Large intestine (tissue), 12 donors: ENCODE measurements at places on chromosomes 5 and 9.

- peak; percentile 24 for DNase-seq
Observed at GRCh38 chr5:65157906-65158603, 323.7 kb downstream of the ADAMTS6 start.

- no peak for DNase-seq
Observed at GRCh38 chr9:73168298-73168934, 16.8 kb downstream of the ANXA1 start.

GRCh38 chr9:13750639-13751038 is 471.1 kb upstream of the MPDZ start:
- DNase-seq, result no peak

GRCh38 chr5:93158841-93159240 is 422.2 kb downstream of the NR2F1-AS1 start:
- no peak for DNase-seq

GRCh38 chr5:160311491-160312133 is 752 bp downstream of the CCNJL start:
- no peak for DNase-seq

GRCh38 chr5:57532513-57533497 is 50.2 kb upstream of the ACTBL2 start:
- DNase-seq, result no peak

DNA sequence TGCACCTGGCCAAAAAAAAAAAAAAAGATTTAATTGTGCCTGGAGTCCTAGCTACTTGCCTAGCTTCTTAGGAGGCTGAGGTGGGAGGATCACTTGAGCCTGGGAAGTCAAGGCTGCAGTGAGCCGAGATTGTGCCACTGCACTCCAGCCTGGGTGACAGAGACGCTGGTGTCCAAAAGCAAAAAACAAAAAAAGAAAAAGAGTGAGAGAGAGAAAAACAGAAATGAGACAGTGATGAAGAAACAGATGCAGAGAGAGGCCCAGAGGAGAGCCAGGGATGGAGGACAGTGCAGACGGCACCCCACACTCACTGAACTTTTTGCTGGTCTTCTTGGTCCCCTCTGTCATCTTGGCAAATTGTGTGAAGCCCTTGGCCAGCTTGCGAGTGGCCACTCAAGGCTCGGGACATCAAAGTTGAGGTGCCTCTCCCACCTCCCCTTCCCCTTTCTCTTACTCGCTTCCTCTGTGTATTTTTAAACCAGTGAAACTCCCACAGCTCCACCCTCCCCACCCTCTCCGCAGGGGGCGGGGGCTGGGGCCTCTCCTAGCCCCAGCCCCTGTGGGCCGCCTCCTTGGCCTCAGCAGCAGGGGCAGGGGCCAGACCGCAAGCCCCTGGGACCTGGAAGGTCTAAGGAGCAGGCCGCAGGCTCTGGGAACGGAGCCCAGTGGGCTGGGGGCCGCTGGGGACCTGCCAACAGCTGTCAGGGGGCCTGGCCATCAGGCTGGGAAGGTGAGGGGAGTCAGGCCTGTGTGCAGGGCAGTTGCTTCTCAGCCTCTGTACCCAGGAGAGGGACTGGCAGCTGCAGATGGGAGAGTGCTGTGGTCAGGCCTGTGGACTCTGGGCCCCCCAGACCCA is at the start of gene SH2D3C:
TSS of gene SH2D3C (minus strand) at position 387 of the 856 bp plus-strand sequence. CDS start at position 348, 39 bp downstream.
- DNase-seq, result no peak

- DNase-seq, result no peak
Observed at GRCh38 chr9:74940600-74940999, 12.1 kb downstream of the C9orf40 start.

- no peak for DNase-seq
Observed at GRCh38 chr5:125465703-125466102, 719.3 kb upstream of the ZNF608 start.

DNA sequence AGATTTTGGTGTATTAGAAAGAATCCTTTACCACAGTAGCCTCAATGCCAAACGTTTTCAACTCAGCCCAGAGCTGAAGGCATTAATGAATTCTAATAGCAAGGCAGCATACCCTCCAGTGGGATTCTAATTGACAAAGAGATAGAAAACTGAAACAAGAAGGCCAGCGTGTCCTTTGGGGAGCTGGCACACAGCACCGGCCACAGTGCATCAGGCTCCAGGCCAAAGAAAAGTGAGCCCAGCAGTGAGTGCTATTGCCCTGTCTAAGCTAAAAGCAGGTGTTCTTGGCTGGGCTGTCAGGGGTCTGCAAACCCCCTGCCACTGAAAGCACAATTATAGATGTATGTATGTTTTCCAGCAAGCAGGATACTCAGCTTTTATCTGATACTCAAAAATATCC is 40.4 kb downstream of the PPIC start:
- no peak for DNase-seq

- no peak for DNase-seq
Observed at GRCh38 chr9:135745189-135745588, 43.2 kb downstream of the KCNT1 start.

DNA sequence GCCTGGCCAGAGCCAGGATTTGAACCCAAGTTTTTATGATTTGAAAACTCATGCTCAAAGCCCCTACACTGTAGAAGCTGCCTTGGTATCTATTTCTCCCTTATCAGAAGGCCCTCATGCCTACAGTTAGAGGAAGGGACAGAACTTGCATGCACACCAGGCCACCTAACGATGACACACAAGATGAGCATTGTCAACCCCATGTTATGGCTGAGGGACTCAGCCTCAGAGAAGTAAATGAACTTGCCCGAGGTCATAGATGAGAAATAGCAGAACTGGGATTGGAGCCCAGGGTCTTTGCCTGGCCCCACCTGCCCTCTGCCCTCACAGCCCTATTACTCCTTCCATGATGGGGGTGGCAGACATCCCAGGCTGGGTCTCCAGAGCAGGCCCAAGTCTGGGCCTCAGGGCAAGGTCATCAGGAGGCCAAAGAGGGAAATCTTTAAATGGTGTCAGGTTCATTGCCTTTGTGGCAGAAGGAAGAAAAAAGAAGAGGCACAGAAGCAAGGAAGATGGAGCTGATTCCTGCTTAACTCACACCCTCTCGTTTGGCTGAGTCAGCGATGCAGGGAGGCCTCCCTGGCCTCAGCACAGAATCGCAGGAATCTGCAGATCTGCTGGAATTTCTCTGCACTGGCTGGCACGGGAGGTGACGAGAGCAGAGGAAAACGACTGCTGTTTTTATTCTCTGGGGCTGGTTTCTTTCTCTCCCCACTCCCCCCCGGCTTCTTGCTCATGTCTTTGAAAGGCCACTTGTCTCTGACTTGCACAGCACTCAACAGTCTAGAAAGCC is 20.6 kb upstream of the CRB2 start:
- peak; percentile 66 for DNase-seq

DNA sequence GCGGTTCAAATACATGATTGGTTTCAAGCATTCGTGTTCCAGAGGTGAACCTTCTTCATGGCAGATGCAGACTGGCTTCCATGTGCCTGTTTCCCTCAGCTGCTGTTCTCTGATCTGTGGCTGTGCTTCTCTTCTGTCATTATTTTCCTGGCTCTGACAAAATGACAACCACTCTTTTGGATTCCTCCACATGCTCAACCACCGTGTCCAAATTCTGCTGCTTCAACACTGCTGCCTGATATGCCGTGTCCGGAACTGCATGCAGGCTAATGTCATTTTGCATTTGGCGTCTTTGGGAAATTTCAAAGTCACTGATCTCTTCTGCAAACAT is 368.7 kb upstream of the ZNF608 start:
- no peak for DNase-seq

DNA sequence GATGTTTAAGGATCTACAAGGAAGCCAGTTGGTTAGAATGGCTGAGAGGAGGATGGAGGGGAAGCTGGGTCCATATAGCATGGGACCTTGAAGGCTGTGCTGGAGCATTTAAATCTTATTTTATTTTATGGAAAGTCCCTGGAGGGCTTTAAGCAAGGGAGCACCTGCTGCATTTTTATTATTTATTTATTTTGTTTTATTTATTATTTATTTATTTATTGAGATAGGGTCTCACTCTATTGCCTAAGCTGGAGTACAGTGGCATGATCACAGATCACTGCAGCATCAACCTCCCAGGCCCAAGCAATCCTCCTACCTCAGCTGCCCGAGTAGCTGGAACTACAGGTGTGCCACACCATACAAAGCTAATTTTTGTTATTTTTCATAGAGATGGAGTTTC is 4.9 kb upstream of the MVB12B start:
- DNase-seq, result no peak

DNA sequence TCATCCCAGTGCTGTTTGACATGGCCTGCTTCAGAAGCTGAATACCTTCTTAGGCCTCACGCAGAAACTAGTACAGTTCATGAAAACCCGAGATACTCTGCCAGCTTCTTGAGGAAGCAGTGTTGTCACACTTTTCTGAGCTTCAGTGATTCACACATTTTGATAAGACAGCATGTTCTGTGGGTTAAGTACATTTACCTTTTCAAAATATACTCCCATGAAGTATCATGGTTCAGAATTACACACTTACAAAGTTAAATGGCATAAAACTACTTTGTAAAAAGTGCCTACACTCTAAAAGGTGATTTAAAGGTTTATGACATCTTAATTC is 56.9 kb downstream of the VCAN start:
- DNase-seq, result no peak

DNA sequence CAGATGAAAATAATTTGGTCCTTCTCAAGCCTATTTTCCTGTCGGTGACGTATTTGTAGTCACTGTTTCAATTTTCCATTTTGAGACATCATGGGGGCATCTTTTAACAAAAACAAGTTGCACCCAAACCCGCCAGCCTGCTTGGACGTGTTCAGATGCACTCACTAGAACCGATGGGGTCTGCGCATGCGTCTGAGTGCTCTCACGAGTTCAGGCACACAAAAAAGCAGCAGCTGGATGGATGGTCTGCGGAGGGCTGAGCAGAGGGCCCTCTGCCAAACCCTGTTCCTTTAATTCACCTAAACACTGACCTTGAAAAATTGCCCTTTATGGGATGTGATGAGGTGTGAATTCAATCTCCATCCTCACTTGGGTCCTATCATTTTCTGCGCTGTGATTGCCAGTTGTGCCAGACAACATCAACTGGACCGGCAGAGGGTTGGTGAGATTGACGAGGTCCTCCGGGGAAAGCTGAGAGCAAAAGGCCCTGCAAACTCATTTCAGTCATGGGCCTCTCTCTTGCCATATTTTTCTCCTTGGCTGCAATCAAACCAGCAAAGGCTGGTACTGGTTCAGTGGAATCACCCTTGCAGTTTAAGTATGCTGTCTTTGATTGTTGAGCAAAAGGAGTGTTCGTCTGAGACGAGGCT is 251.9 kb downstream of the NFIB start:
- no peak for DNase-seq

DNA sequence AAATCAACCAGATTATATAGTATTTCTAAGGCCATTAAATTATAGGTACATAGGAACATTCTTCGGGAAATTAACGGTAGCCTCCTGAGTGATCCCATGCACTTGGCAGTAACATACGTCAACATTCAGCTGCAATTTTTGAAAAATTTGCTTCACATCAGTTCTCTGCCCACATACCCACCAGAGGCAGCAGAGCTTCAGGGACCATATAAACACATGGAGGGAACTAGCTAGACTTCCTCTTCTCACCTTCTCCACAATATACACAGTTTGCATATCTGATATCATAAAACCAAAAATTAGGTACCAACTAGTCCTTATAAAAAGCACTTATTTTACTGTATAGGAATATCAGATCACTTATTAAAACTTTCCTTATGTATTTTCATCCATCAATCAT is 4.8 kb downstream of the PSIP1 start:
- no peak for DNase-seq
